Stimulated activated CD8-positive, alpha-beta memory T cell treated with anti-CD3 and anti-CD28 coated beads, Interleukin-15, amount 100 ng/mL, for 4 hours (primary cell): ENCODE measurements at places on chromosomes 5 and 9.

DNA sequence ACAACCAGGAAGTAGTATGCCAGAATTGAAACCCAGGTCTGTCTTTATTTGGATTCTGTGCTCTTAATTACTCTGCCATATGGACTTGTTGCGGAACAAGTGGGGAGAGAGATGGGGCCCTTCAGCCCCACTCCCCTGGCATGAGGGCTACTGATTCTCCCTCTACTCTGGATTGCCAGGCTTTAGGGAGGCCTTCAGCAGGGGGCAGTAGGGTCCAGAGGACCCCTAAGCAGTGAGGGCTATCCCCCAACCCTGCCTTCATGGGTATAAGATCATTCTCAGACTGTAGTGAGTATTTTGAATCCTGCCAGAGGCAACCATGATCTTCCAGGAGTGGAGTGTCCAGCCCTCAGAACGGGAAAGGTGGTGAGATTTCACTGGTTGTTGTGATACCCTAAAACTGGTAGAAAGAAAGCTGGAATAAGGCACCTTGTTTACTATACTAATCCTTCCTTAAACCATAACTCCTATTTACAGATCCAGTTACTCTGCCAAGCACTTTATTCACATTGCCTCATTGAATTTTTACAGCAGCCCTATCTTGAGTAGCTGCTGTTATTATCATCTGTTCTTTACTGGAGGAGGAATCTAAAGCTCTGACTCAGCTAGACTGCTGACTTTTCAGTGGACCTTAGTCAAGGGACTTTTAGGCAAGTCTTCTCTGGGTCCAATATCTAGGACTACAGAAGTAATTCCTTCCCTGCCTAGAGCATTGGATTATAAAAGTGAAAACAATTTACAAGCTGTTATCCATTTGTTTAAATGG is 31.3 kb upstream of the LARP1 start:
- DNase-seq, result no peak

DNA sequence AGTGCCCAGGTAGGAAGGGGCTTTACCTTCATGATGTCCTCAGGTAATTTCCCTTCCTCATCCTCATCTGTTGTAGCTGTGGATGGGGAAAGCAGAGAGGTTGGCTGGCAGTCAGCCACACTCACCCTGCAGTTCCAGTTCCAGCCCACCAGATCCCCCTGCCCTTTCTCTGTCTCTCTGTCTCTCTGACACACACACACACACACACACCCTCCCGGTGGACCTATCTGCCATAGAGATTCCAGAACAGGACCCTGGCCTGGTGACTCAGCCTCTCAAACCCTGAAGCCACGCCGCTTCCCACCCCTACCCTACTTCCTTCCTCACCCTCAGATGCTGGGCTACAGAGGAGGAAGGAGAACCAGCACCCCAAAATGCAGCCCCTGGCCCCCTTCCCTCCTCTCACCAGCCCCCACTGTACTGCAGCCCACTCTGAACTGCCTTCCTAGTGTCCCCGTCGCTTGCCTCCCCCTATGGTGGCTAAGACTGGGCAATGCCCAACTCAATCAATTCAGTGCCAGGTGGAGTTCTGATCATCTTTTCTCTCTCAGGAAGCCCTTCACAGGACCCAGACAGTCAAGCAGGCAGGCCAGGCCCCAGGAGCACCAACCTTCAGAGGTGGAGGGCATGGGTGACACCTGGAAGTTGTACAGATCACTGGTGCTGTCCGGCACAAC is 4.8 kb downstream of the IRF1 start:
- no peak for DNase-seq

DNA sequence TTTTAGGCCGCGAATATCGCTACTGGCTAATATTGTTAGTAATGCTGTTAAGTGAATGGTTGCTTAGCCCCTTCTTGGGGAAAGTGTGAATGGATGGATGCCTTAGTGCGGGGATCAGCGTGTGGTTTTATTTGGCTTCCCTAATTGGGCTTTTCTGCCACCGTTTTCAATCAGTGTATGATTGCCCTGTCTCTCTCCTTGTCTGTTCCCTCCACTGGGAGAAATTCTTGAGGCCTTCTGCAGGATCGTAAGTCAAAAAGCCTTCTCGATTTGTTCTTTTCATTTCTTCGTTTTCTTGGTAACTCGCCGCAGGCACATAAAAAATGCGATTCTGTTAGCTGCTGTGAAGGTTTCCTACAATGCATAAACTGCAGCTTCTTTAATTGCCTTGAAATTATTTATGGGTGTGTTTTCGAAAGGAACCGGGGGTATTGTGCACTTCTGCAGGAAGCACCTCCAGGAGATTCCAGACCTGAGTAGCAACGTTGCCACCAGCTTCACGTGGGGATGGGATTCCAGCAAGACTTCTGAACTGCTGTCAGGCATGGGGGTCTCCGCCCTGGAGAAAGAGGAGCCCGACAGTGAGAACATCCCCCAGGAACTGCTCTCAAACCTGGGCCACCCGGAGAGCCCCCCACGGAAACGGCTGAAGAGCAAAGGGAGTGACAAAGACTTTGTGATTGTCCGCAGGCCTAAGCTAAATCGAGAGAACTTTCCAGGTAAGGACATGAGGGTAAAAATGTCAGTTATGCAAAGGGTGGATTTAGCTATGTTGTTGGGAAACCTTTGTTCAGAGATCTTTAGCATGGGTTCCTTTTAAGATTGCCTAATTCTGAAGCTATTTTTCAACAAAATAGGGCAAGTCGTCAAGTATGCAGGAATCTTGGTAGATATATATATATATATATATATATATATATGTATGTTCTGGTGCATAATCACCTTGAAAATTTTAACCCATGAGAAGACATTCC is 700 bp downstream of the SKP2 start:
- DNase-seq, result no peak

- no peak for DNase-seq
Observed at GRCh38 chr9:123167474-123167873, 100.9 kb downstream of the STRBP start.

DNA sequence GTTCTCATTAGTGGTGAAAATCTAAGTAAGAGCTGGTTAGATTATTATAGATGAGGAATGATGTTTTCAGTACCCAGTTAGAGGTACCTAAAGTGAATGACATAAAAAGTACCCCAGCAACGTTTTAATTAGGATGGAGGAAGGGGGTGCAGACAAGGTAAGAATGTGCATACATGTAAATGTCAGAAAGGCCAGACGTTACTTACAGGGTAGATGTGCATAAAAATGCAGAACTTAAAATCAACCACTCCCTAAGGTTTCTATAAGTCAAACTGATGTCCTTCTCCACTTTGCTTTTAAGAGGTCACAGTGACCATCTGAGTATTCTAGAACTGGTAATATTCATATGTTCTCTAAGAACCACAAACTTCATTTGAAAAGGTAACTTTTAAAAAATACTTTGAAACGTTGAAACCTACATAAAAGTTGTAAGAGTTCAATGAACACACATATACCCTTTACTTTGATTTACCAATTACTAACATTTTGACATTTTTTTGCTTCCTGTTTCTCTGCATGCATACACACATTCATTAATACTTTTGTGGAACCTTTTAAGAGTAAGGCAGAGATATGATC is 18.8 kb downstream of the ACTL7A start:
- DNase-seq, result no peak

DNA sequence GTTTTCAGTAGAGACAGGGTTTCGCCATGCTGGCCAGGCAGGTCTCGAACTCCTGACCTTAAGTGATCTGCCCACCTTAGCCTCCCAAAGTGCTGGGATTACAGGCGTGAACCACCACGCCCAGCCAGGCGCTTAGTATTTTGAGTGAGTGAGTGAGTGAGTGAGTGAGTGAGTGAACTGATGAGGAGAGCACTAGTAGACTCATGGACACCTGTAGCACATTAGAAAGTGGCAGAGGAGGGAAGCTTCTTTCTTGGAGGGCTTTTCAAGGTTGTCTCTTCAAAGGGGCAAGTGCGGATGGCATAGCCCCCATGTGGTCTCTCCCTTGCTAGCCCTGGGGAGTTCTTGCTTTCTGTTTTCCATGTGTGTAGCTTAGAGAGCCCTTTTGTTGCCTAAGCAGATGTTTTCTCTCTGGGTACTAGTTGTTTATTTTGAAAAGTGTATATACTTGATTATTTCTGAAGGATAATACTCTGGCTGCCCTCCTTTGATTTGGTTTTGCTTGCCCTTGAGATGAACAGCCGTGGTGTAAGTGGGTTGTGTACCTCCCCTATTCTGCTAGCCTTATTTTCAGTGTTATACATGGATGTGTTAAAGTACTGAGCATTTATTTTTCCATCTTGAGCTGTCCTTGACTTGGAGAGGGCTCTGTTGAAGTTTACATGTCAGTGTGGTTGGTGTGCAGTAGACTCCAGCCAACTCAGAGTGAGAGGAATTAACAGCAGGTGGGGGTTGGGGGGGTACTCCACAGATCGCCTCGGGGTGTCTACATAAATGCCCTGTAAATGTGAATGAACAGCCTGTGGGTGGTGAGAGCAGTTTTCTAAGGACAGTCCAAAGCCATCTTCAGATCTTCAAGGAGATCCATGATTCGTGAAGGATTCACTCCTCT is 35.5 kb downstream of the PRRC2B start:
- no peak for DNase-seq

DNA sequence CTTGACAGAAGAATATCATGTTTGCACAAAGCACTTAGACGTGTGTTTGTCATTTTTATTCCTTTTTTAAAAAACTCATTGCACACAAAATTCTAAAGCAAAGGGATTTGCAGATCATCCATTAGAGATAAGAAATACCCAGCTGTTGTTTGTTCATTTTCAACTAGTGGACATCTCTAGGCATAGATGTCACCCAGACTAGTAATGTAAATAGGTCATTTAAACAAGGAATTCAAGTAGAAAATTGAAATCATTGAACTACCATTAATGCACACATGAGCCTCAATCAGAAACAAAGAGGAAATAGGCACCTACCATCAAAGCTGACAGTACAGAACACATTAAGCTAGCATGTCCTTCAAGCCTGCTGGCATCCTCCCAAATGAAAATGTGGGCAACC is 107.3 kb downstream of the OR2K2 start:
- no peak for DNase-seq

DNA sequence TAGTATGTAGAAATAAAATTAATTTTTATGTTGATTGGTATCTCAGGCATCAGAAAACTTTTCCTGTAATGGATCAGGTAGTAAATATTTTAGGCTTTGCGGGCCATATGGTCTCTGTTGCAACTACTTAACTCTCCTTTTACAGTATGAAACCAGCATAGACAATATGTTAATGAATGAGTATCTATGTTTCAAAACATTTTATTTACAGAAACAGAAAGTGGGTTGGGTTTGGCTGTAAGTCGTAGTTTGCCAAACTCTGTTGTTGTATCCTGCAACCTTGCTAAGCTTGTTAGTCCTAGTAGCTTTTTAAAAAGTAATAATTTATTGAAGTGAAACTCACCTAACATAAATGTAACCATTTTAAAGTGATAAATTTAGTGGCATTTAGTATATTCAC is 132.1 kb downstream of the NR3C1 start:
- DNase-seq, result no peak

GRCh38 chr5:170438581-170438980 is 49.4 kb upstream of the KCNMB1 start:
- DNase-seq, result no peak

- no peak for DNase-seq
Observed at GRCh38 chr9:11338130-11338529, 725.3 kb upstream of the PTPRD start.

GRCh38 chr9:34988218-34989002 is 1.1 kb upstream of the DNAJB5 start:
- no peak for DNase-seq

- DNase-seq, result no peak
Observed at GRCh38 chr5:179112469-179113142, 52.4 kb downstream of the ZNF354C start.

DNA sequence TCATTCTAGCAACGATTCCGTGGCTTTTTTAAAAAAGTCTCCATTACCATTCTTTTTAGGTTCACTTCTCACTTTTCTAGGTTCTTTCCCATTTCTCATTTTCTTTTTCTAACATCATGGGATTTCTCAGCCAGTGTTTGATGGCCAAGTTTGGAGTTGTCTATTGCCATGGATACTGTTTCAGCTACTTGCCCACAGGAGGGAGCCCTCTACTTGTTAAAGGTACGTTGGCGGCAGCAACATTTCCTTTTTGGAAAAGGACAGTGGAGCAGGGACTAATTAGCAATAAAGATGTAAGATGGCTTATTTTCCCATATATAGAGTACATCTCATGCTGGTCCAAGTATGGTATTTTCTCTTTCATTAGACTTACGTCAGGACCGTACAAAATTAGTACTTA is 2257.5 kb upstream of the C9orf72 start:
- DNase-seq, result no peak

- no peak for DNase-seq
Observed at GRCh38 chr9:117412841-117413240, 2.0 kb downstream of the ASTN2 start.

DNA sequence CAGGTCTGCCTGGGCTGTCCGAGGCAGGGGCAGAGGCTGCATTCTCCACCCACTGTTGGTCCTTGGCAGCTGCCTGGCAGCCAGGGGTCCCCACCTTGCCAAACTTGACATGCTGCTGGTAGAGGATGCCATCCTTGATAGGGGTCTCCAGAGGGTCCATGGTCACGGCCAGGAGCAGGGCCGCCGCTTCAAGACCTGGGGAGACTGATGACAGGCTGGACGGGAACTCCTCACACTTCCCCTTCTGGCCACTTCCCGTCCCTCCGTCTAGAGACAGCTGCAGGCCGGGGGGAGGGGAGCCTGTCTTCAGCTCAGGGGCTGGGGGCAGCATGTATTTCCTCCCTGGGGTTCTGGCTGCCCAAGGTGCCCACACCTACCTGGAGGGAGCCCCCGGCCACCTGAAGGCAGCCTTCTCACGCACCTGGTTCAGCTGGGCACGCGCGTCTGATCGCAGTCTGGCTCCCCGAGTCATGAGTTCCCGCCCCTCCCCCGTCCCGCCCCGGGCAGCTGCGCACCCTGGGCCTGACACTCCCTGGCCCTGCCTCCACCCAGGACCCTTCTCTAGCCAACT is at the start of gene DOK3:
DOK3 (minus strand) TSS at position 446 of the 571 bp plus-strand sequence; CDS start at position 160, 286 bp downstream.
- no peak for DNase-seq

DNA sequence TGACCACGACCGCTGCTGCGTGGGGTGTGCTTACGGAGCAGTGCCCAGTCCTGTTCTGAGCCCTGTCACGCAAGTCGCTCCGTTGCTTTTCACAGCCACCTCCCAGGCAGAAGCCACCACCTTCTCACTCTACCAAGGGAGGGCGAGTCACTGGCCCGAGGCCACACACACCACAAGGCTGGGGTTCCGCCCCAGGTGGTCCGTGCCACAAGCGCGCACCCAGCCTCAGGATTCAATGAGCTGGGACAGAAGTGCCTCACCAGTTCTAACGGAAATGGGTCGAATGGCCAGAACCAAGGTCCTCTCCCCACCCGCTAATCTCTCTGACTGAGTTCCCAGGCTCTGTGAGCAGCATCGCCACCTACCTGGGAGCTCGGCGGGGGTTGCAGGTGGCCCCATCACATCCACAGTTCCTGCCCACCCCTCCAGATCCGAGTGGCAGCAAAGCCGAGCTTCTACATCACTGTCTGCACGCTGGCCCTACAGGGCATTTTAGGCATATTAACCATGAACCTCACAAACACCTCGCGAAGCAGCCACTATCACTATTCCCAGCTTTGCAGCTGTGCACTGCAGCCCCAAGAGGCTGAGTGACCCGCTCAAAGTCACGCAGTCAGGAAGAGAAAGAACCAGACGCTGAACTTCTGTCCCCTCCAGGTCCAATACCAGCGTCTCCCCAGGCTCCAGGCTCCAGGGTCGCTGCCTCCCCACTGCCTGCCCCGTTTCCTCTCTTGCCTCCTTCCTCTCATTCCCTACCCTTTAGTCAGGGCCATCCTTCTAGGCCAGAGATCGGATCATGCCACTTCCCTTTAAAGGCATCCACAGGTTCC is 92.1 kb upstream of the PHYKPL start:
- no peak for DNase-seq

GRCh38 chr9:114000671-114001409 is 77.3 kb downstream of the AMBP start:
- DNase-seq, result no peak
